ENCODE measurements at places on chromosomes 13 and 19.
A peak's percentile ranks its signal among the peaks of the same experiment; 100 is the strongest.

GRCh38 chr13:23560571-23561089 is 9.6 kb upstream of the TNFRSF19 start:
- no peak for DNase-seq

DNA sequence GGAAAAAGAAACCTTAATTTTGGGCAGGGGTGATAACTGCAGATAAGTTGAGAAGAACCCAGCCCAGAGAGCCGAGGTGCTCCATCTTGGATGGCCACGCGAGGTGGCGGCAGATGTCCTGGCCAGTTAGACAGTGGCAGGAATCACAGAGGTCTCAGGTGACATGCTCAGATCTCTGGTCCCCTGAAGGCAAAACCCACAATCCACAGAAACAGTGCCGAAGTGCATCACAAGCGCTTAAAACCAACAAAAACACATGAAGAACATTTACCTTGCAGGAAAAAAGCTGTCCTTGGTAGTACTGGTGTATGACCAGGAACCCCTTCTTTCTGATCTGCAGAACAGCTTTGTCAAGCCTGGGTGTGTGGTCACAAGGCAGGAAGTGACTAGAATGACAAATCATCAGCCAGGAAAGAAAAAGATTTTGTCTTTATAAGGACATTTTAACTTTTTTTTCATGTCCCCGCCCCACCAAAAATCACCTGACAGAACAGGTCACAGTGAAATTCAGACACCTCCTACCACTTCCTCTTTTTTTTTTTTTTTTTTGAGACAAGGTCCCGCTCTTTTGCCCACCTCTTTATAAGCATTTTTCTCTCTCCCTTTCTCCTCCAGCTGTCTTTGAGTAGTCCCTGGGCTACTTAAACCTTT is at the start of gene LCP1:
TSS of gene LCP1 (minus strand) at position 338 of the 651 bp plus-strand sequence. CDS start 22,515 bp downstream, outside the sequence.
- DNase-seq, result peak; percentile 94

DNA sequence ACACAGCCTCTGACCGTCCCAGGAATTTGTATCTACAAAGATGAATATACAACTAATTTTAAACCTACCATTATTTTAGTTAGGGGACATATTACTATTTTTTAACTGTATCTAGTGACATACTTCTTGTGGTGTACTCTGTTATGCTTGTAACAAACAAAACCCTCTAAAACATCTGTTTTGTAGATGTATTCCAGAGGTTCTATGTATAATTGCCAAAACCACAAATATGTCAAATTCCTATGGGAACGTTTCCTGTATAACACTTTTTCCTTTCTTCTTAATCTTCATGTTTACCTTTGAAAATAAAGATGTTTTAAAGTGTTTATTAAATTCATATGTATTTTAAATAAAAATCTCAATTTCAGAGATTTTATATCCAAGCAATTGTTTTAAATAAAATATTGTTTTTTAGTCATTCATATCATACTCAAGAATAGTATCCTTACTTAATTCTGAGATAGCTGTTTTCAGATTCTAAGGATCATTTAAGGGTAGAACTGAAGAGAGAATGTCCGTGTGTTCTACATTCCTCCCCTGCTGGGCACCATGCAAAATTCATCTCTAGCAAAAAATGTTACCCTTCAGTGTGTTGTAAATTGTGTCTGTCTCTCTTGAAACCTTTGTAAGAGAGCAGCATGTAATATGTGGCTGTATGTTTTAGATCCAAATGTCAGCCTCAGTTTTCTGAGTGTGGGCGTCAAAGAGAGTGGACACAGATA is 1327.7 kb downstream of the EFNB2 start:
- DNase-seq, result no peak

DNA sequence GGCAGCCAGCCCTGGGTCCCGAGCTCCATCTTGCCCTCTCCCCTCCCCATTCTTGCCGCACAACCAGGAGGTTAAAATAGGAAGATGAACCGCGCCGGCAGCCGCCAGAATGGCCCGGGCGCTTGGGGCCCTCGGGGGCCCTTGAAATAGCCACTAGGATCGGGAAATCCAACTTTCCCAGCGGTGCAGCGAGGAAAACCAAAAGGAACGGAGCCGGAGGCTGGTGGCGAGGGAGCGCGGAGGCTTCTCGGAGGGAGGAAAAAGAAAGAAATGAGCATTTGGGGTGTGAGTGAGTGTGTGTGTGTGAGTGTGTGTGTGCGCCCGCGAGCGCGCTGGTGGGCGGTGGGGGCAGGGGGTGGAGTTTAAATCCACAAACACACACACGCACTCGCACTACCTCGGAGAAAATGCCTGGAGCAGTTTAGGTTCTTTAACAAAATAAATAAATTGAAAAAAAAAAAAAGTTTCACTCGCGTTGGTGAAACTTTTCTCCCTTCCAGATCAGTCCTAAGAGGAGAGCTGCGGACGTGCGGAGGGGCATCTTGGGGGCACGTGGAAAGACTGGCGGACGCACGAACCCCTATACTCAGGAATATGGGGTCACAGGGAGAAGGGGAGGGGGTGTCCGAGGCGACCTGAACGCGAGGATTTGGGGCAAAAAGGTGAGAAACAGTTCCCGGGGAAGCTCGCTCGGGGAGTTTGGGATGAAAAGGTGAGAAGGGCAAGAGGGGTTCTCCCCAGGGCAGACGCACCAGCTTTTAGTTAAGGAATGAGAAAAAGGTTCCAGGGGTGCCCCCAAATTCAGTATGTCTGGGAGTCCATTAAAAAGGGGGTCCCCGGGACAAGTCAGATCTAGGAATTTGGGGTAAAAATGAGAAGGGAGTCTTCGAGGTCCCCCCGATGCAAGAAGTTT is 1.3 kb downstream of the RFX2 start:
- DNase-seq, result peak; percentile 49

- no peak for DNase-seq
Observed at GRCh38 chr13:21034603-21035191, 26.7 kb downstream of the LATS2 start.

DNA sequence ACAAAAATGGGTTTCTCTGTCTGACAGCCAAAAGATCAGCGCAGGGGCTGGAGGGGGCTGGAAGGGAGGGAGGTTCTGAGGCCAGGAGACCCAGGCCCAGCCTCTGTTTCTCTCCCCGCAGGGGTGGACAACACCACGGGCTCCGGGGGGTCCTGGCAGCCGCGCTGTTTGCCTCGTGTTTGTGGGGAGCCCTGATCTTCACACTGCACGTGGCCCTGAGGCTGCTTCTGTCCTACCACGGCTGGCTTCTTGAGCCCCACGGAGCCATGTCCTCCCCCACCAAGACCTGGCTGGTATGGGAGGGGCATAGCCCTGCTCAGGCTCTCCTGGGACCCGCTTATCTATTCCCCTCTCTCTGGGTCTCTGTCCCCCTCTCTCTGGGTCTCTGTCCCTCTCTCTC is 9.6 kb downstream of the CPT1C start:
- DNase-seq, result no peak

- no peak for DNase-seq
Observed at GRCh38 chr19:34375598-34375997, 10.6 kb downstream of the GPI start.

DNA sequence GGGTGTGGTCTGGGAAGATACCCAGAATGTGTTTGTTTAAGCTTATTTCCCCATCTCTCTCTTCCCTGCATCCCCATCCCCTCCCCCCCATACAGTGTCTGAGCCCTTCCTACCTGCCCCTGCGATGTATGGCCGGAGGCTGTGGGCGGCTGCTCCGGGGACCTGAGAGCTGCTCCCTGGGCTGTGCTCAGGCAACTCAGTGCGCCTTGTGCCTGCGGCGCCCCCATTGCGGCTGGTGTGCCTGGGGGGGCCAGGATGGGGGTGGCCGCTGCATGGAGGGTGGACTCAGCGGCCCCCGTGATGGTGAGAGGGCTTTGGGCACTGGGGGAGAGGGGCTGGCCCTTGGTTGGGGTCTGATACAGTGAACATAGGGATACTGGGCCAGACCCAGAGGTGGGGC is 21.7 kb downstream of the CNFN start:
- DNase-seq, result no peak

DNA sequence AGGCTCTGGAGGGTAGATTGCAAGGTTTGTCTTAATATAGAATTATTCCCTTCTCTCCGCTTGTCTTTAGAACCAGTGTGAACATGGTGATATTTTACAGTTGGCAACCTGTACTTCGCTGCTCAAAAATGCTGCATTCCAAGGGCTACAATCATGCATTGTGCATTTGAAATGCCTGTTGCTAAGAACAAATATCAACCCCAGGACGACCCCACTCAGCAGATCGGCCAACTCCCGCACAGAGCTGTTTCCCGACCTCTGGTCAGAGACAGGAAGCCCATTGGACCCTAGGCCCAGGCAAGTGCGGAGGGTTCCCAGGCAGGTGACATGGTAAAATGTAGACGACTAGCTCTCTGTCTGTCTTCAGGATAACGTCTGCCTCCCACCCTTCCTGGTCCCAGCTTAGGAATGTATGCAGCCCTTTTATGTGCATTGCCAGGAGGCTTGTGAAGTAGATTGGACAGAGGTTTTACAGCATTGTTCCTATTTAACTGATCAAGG is 263.5 kb downstream of the FOXO1 start:
- no peak for DNase-seq

- DNase-seq, result peak; percentile 68
Observed at GRCh38 chr19:43519436-43520088, 7.4 kb downstream of the ETHE1 start.

DNA sequence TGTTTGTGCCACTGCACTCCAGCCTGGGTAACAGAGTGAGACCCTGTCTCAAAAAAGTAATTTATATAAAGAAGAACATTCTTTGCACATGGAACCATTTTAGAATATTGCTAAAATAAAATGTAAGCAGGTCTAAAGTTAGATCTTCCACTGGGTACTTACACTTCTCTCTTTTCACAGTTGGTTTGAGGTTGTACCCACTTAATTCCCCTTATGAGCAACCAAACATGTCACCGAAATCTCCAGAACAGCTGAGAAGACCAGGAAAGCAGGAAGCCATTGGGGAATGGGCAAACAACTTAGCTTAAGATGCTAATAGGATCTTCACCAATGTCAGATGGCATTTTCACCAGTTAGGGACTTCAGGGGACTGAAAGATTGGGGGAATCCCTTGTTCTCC is 18.8 kb downstream of the NLRP4 start:
- no peak for DNase-seq

- no peak for DNase-seq
Observed at GRCh38 chr13:103287659-103288058, 221.4 kb upstream of the SLC10A2 start.

GRCh38 chr19:31167690-31168089 is 181.5 kb downstream of the TSHZ3 start:
- no peak for DNase-seq

GRCh38 chr13:102291587-102292218 is 110.1 kb downstream of the FGF14 start:
- no peak for DNase-seq

DNA sequence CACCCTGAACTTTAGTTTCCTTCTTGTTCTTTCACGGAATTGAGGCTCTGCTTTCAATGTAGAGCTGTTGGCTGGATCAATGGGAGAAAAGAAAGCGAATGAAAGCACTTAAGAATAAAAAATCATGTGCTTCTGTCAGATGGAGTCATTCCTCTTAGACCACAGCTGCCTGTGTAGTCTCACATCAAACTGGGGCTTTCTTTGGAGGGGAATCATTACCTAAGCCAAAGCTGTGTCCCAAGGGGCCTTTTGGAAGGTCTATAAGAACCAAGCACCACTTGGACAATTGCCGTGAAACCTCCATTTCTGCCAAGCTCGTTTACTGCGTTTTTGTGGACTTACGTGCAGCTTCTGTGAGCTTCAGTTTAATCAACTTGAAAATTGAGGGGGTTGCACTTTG is 44.2 kb upstream of the RNF113B start:
- no peak for DNase-seq

GRCh38 chr13:53601113-53601512 is 572.5 kb downstream of the OLFM4 start:
- no peak for DNase-seq

Measured in CD14-positive monocyte (primary cell).